CD4-positive, alpha-beta T cell treated with Interleukin-12 subunit alpha and Interleukin-12 subunit beta, for 1 hour (primary cell): ENCODE measurements at places on chromosomes 3 and 15.

DNA sequence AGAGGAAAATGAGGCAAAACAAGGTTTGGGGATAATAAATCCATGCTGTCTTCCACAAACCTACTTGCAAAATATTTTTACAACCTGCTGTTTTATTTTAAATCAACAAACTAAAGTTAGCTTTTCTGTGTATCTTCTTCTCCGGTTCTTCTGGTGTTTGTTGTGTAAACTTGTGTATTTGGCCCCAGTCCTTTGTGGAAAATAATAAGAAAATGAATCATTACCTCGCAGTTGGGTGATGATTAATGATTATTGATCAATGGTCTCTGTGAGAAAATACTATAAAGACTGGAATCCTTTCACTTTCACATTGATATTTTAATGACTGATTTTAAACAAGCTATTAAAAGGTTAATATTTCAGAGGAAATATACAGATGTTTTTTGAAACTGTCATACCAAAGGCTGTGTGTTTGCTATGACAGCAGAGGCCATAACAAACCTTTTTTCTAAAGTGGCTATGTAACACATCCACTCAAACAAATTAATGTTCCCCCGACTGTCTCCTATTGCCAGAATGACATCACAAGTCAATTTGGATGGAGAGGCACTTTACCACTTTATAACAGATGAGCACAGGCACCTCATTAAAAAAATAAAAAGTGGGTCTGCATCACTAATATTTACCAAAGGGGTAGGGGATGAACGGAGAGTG, 152.5 kb downstream of the MEX3B start:
- DNase-seq, result no peak

DNA sequence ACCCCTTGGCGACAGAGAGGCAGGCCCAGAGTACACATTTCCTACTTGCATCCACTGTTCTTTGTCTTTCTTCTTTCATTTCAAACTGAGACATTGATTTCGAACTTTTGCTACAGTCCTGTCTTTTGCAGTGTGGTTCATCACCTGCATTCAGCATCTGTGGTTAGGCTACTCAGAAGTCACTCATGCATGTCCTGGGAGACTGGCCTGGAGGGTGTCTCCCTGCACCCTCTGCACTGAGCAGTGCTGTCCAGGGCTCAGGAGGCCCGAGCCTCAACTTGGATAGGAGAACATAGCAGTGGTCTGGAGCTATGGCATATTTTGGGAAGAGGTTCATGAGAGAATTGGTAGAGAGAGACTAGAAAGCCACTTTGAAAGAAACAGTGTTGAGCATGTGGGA, 240.2 kb upstream of the TPRG1 start:
- DNase-seq, result no peak

DNA sequence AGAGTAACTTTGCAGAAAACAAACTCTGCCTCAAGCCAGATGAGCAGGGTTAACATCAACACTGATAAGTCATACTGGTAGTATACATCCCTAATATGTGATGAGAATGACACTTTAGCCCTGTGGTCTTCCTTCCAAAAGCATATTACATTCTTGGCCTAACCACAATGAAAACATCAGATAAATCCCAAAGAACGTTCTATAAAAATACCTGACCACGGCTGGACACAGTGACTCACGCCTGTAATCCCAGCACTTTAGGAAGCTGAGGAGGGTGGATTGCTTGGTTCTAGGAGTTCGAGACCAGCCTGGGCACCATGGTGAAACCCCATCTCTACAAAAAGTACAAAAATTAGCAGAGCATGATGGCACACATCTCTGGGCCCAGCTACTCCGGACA, 4.7 kb downstream of the TMCC1 start:
- DNase-seq, result no peak

DNA sequence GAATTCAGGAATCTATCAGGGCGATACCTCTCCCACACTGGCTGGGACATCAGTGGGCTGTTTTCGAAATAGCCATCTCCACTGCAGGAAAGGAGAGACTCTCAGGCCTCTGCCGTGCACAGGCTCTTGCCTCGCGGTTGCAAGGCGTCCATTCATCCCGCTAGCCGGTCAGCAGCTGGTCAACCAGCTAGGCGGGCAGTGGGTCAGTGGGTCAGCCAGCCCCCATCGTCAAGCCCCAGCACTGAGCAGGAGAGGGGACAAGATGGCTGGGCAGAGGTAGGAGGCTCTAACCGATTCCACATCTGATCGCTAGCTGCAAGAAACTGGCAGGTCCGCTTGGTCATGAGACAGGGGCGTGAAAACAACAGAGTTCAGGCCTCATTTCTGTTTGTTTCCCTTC, 45.1 kb downstream of the MUC4 start:
- no peak for DNase-seq

- no peak for DNase-seq
Observed at GRCh38 chr15:52464040-52464439, 64.6 kb downstream of the MYO5A start.

DNA sequence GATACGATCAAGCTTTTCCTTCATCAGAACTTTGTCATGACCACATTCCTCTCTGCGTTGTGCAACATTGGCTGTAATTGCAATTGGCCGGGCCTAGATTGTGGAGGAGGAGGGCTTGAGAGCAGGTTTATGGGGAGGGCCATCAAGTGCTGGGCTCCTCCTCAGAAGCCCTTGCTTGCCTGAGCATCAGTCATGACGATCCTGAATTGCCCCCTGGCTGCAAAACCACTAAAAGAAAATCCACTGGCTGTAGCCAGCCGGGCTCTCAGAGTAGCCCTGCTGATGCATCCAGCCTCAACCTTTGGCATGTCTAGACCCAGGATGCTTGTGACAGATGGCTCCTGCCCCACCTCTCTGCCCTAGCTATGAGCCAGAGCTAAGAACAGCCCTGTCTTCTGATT, 13.4 kb upstream of the TRH start:
- no peak for DNase-seq

DNA sequence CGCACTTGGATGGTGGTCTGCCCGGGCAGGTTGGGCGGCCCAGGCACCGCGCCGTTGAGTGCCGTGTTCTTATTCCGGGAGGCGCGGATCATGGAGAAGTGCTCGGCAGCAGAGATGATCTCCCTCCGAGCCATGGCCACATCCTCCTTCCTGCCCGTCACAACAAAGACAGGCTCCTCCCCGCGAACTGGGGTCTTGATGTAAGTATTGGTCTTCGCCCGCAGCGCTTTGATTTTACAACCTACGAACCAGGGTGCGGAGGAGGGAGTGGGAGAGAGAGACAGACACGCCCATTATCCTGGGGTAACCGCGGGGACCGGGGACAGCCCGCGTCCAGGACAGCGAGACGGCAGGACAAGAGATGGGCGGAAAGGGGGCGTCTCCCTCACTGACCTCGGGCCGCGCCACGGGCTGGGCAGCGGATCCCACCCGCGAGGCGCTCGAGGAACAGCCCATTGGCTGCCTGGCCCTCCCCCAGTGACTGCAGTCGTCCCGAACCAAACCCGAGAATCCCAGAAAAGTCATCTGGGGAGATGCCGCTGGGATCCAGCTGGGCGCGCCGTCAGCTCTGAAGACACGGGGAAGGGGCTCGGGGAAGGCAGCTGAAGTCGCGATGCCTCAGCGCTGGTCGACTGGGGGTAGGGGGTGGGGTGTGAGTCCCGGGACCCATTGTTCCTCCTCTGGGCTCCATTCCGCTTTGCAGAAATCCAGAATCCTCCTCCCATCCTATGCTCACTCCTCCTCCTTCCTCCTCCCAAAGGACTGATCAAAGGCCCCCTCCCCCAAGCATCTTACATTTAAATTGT, 1.2 kb downstream of the MEX3B start:
- DNase-seq, result peak; percentile 26

DNA sequence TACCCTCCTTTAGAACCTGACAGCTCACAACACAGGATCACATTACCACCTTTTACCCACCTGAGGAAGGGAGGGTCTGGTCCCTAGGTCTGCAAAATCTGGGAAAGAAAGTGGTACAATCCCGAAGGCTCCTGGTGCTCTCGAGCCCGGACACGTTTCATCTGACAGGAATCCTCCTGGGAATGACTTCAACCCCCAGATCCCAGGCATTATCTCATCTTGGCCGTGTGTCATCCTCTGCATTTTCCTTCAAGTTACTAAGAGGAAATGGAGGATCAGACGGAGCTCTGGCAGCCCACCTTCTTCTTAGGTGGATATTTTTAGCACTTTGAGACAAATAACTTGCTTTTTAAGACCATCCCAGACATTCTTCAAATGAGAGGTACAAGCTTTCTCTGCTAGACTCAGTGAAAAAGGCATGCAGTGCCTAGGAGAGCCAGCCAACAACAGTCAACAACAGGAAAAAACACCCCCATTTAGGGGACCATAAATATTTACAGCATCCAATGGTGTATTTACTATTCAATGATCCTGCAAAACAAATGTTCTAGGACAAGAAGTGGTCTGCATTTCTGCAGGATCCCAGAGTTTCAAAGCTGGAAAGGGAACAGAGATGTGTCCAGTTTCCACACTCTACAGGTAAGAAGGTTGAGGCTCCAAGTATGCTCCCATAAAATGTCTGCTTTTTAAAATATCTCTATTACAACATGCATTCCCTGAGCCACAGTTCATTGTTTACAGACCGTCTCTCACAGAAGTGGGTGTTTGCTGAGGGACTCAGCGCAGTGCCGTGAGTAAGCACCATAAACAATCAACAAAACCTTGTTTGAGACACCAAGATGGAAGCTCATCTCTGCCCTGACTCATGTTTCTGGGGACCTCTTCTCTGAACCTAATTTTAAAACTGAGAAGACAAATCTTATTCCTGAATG, 38.3 kb upstream of the ARHGEF3 start:
- no peak for DNase-seq

GRCh38 chr3:134651347-134652041, 672 bp upstream of the KY start:
- DNase-seq, result no peak

- DNase-seq, result peak; percentile 56
Observed at GRCh38 chr15:28125673-28126651, 26.8 kb upstream of the OCA2 start.

DNA sequence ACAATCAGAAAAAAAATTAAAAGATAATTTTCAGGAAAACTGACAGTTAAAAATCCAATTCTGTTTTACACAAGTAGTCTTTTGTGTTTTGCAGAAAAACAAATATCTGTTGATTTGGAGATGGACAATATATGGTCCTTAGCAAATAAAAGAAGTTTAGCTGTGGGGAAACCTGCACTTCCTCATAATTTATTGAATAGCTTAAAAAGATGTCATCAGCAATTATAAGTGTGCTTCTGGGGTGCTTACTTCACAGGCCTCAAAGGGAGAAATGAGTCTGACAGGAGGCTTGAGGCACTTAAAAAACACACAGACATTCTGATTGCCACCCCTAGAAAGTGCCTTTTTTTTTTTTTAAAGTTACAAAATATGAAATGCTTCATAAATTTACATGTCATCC, 31.6 kb upstream of the CERS3 start:
- DNase-seq, result no peak

GRCh38 chr3:35635926-35636683, 3.2 kb upstream of the ARPP21 start:
- no peak for DNase-seq

GRCh38 chr3:146464005-146464595, 5.3 kb downstream of the PLSCR2 start:
- no peak for DNase-seq

GRCh38 chr3:53092942-53093341, 37.3 kb downstream of the RFT1 start:
- no peak for DNase-seq

- DNase-seq, result no peak
Observed at GRCh38 chr3:184726497-184726896, 14.6 kb upstream of the MAGEF1 start.

DNA sequence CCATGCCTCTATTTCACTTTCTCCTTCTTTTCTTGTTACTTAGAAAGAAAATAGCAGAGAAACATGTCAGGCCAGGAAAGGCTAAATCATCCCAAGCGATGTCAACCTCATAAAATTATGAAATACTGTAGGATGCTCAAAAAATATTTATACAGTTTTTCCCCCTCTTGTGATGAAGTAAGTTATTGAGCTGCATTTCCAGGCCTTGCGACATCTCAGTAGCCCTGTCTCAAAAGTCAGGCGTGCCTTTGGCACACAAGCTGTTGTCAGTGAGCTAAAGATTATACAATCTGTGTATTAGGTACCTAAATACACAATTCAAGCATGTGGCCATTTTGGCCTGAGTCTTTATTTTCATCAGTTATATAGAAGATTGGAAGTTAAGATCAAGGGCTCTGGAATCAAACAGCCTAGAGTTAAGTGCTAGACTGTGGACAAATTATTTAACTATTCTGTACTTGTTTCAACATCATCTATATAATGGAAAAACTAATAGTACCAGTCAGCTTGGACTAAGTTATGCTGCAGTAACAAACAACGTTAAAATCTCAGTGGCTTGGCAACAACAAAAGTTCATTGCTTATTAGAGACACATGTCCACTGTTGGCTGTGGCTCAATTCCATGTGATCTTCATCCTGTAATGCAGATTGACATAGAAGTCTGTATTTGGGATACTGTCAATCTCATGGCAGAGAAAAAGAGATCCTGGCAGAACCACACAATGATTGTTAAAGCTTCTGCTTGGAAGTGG, 406.4 kb upstream of the PROK2 start:
- no peak for DNase-seq

GRCh38 chr3:148896062-148896461, 31.0 kb downstream of the CPA3 start:
- no peak for DNase-seq

DNA sequence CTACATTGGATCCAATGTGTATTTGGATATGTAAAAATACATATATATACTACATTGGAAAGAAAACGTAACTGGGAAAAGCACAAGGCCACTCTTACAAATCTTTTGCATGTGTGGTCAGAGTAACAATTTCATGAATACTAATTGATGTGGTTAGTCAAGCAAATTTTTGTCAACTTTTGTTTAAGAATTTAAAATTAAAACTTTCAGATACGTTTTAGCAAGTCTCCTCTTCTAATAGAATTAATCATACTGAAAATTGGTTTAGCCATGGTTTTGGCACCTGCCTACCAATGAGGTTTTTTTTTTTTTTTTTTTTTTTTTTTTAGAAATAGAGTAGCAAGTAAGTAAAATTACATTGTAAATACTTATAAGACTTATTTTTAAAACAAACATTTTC, 153.0 kb upstream of the CGNL1 start:
- DNase-seq, result no peak

GRCh38 chr15:68676926-68677325, 98.1 kb downstream of the CORO2B start:
- DNase-seq, result no peak

GRCh38 chr15:81291916-81292522, 31.9 kb downstream of the STARD5 start:
- no peak for DNase-seq
